Choroid plexus epithelial cell (primary cell): ENCODE measurements at places on chromosomes 6 and 20.

DNA sequence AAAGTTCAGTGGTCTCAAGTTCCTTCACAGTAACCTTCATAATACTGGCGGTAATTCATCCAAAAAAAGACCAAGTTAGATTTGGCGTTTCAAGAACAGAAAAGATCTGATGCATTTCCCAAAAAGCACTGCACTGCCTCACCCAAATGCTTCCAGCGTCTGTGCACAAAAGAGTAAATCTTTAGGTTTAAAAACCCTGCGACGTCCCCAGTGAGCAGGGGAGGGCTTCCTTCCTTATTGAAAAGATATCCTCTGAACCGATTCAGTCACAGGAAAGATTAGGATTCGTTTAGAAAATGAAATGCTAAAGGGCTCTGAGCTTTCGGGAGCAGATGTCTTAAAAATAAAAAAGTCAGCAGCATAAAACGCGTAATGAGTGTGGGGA lies 654 bp downstream of the TBC1D7 start:
- DNase-seq, result no peak

DNA sequence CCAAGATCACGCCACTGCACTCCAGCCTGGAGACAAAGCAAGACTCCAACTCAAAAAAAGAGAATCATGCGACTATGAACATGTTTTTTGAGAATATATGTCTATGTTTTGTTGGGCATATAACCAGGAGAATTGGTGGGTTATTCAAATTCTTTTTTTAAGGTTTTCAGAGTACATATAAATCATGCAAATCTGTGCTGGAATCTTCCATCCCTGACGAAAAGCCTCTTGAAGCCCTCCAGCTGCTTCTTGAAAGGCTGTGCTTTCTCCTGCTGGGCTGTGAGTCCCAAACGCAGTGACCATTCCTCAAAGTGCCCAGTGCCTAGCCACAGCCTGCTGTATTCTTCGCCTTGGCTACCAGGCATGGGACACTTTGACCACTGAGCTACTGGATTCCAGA lies 9.2 kb upstream of the RAB22A start:
- no peak for DNase-seq

- DNase-seq, result no peak
Observed at GRCh38 chr6:148840256-148840655, 93.4 kb downstream of the UST start.

GRCh38 chr20:44186201-44186600 lies 787 bp downstream of the JPH2 start:
- no peak for DNase-seq

DNA sequence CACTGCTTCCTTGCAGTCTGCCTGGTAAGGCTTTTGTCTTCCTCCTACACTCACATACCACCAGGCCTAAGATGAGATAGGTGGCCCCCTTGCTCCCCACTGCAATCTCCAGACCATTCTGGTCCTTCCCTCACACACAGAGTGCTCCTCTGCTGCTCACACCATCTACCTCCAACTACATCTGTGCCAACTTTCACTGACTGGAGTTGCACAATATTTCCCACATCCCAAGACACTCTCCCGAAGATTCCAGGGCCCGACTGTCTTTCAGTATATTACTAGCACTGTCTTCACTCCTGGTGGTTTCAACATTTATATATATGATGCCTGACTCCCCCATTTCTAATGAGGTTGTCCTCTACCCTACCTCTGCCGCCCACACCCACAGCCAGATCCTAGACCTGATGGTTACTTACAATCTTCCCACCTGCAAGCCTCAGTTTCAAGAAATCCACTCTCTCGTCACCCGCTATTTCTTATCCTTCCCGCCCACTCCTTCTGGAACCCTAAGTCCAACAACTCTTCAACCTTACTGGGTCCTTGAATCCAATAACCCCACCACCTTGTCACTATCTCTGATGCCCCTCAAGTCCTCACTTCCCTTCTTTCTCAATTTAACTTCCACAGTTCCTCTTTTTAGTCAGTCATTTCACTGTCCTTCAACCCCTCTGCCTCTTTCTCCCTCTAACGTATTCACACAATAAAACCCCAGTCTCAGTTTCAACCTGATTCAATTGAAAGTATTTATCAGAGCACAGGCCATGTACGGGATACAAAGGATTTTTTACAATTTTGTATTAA lies 21.6 kb downstream of the RALGAPA2 start:
- DNase-seq, result no peak

DNA sequence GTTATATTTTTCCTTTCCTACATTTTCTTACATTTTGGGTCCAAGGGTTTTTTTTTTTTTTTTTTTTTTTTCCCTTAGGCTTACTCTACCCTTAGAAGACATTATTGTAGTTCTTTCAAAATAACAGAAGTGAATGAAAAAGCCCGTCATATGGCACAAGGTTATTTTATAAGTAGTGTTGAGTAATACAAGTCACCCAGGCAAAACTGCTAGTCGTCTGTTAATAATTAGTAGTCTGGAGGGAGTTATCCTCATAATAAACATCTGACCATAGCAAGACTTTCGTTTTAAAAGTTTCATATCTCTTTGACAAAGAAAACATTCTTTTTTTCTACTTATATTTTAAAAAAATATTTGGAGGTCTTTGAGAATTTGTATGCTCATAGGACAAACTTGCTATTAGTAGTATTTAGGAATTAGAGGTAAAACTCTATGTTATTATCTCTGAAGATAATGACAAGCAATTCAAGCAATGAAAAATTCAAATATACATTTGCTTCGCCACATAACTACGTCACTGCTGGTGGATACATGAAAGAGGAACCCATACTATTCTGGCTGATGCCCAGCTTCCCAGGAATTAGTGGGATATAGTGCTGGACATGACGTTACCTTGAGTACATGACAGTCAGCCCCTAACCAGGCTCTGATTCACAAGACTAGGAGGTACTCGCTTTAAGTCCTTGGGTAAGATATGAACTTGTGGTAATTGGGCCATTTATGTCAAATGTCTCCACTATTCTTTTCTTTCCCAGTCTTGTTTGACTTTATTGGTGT lies 532.8 kb downstream of the GRIK2 start:
- no peak for DNase-seq

DNA sequence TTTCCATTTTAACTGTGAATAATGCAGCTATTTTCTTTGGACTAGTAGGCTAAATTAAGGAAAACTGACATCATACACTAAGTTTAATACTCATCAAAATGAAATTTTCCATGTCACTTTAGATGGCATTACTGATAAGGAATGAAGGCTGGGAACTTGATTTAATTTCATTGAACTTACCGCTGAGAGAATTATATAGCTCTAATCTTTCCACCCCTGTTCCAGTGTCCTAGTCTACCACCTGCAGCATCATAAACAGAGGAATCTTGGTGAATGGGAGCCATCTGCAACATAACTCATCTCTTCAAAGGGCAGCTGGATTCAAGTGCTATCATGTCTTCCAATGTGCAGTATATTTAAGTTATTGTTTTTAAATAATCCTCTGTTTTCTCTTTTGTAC lies 1395.2 kb downstream of the EPHA7 start:
- no peak for DNase-seq

DNA sequence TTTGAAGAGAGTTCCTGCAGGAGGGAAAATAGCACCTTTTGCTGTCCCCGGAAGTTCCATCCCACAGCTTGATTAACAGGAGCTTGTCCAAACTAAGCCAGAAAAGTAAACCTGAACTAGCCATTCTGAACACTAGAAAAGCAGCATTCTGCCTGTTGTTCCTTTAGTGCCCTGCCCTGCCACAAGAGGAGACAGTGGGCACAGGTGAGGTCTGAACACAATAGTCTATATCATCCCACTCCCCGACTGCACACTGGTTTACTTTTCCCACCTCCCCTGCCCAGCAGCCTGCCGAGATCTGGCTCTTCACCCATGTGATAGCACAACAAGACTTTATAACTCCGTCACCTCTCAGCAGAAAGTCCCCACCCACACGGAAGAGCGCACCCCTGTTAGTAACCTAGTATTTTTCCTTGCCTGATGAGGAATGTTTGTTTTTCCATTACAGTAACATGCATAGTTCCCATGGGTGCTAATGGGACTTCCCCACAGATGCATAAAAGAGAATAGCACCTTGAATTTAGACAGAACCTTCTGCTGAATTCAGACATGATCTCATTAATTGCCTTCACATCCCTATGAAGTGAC lies 59.7 kb downstream of the TFAP2A start:
- DNase-seq, result no peak

DNA sequence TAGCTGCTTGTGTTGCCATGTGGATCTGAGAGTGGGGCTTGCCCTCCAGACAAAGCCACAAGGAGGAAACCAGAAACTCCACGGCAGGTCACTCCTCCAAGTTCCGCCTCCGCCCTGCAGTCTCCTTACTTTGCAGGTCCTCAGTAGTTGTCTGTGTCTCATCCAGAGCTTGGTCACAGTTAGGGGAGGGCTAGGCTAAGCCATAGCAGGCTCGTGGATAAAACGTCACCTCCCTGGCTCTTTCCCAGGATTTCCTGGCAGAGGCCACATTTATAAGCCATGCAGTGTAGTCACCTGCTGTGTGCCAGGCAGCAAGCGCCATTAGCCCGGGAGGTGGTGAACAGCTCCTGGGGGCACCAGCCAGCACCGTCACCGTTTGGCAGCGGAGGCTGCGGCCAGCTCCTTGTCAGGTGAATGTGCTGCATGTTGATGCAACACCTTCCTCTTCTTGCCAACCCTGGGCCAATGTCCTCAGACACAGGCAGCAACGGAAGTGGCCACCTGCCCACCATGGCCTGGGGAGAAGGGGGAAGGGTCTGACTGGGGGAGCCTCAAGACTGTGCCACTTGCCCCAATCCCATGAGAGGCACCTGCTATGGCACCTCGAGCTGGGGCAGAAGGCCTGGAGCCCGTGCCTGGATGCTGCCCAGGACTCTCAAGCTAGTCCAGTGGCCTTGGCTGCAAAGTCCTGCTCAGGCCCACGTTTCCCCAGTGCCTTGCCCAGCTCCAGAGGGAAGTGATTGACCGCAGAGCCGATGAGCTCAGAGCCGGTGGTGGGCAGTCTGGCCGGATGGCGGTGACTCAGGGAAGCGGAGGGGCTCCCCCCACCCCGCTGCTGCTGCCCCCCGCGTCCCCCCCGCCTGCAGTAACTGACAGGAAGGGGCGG lies 39.0 kb upstream of the SLCO4A1 start:
- no peak for DNase-seq

GRCh38 chr6:119076576-119077390 lies 1.7 kb downstream of the FAM184A start:
- no peak for DNase-seq

DNA sequence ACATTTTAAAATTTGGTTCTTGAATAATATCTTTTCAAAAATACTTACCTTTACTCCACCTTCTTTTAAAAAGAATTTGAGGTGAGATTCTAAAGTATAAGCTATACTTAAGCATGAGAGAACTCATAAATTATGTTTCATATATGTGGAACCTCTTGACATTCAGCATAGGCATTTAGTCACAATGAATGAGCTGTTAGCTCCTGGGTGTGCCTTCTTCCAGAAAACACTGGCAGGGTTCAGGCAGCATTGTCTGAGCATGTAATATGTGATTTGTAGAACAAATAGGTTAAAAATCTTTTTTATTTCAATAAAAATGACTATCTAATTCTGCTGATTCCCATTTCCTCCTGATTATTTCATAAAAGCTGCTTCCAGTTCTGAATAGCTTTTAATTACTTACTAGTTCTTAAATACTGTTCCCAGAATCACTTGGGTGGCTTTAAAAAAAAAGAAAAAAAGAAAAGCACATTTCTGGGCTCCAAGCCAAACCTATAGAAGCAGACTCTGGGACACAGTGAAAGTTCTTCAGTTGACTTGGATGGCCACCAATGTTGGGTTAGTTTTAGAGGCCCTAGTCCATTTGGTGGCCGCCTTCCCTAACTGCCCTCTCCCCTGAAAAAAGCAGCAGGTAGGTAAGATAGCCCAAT lies 20.2 kb downstream of the RNF8 start:
- DNase-seq, result peak; percentile 48

GRCh38 chr6:97771372-97771771 lies 488.4 kb upstream of the MMS22L start:
- no peak for DNase-seq

DNA sequence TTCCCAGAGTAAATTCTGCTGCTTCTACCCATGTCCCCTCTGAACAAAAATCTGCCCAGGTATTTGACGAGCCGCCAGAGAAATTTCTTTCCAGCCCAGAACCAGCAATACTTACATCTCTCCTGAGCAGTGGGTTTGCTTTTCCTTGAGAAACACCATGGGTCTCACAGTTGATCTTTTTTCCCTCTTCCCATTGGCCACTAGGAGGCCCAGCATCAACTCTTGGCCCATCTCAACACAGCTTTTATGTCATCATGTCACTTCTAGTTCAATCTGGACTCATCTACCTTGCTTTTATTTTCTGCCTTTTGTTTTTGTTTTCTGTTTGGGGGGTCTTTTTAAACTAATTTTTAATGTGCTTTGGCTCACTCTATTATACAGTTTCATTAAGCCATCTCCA lies 18.8 kb downstream of the MAFB start:
- DNase-seq, result no peak

- DNase-seq, result no peak
Observed at GRCh38 chr20:47355489-47356219, 845 bp downstream of the ZMYND8 start.

- DNase-seq, result peak; percentile 71
Observed at GRCh38 chr6:21026576-21027273, 492.5 kb downstream of the CDKAL1 start.

GRCh38 chr6:34154668-34155447 lies 9.0 kb upstream of the GRM4 start:
- peak; percentile 50 for DNase-seq

GRCh38 chr6:80477591-80477990 lies 371.1 kb downstream of the BCKDHB start:
- DNase-seq, result peak; percentile 54

GRCh38 chr20:1420066-1420465 lies 27.2 kb upstream of the FKBP1A start:
- no peak for DNase-seq

- no peak for DNase-seq
Observed at GRCh38 chr20:53201588-53201987, 229.4 kb downstream of the TSHZ2 start.

GRCh38 chr6:15369838-15370237 lies 124.0 kb downstream of the JARID2 start:
- DNase-seq, result no peak

GRCh38 chr20:59247731-59248684 lies 52.4 kb upstream of the EDN3 start:
- no peak for DNase-seq

GRCh38 chr20:35939264-35939663 lies 15.0 kb downstream of the SCAND1 start:
- DNase-seq, result no peak
